ENCODE measurements at places on chromosomes 12 and 14.
A peak's percentile ranks its signal among the peaks of the same experiment; 100 is the strongest.

- no peak for DNase-seq
These were observed 12.1 kb upstream of the KRT77 start for GRCh38 chr12:52715416-52715815.

DNA sequence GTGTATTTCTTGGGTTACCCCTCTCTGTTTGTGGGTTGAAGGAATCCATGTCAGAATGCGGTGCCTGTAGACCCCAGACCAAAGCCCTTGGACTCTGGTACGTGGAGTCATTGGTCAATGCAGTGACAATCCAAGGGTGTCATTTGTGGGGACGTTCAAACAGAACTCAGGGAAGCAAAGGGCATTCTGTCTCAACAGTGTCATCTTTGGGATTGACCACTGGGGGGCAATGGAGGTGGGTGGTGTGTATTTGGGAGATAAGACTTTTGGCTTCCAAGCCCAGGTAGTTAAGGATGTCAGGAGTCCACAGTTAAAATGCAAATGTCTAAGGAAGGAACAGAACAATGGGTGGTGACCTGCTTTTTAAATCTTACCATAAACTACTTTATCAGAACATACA is 54.6 kb upstream of the CCDC175 start:
- DNase-seq, result no peak

GRCh38 chr14:101823511-101824120 is 62.1 kb downstream of the PPP2R5C start:
- no peak for DNase-seq

DNA sequence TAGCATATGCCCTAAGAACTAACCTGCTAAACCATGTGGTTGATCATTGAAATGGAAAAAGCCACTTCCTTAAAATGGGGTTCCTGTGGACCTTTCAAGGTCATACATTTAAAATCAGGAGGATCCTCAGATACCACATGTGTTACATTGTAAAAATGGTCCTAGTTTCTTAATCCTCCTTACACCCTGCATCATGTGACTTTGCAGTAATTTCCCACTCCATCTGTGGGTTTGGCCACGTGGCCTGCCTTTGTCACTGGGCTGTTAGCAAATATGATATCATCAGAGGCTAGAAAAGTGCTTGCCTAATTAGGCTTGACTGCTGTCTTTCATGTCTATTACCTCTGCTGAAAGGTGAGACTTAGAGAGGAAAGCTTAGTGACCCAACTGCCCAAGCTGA is 70.7 kb downstream of the CMKLR1 start:
- no peak for DNase-seq

DNA sequence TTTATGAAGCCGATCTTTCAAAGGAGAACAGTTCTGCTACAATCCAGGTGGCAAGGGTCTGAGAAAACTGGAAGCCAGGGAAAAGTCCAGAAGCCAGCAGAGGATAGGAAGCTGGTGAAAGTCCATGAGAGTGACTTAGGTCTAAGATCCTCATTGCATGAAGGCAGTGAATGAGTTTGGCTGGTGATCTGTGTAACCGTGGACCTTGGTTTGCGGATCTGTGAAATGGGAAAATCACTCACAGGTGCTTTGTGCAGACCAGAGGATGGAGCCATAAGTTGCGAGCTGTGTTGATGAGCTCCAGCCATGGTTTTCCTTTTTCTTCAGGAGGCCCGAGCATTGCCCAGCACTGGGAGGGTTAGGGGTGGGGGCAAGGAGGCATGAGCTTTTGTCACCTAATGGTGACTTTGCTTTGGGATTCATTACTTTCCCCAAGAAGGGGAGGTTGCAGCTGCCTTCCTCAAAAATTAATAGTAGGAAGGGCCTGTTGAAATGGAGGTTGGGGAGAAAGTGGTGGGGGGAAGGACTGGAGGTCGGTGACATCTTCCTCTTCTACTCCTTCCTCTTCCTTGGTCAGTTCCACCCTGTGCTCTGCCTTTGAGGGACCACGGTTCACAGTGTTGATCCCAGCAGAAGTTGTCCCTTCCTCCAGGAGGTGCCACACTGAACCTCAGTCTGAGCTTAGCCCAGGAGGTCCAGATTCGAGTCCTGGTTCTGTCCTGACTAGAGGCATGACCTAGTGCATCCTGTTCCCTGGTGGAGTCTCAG is 20.3 kb upstream of the SERPINA6 start:
- no peak for DNase-seq

GRCh38 chr12:89760783-89761182 is 52.1 kb upstream of the ATP2B1 start:
- DNase-seq, result no peak

GRCh38 chr14:101019990-101020710 is 116.6 kb upstream of the RTL1 start:
- no peak for DNase-seq

GRCh38 chr12:118371321-118372282 is 1.1 kb downstream of the TAOK3 start:
- DNase-seq, result peak; percentile 9

DNA sequence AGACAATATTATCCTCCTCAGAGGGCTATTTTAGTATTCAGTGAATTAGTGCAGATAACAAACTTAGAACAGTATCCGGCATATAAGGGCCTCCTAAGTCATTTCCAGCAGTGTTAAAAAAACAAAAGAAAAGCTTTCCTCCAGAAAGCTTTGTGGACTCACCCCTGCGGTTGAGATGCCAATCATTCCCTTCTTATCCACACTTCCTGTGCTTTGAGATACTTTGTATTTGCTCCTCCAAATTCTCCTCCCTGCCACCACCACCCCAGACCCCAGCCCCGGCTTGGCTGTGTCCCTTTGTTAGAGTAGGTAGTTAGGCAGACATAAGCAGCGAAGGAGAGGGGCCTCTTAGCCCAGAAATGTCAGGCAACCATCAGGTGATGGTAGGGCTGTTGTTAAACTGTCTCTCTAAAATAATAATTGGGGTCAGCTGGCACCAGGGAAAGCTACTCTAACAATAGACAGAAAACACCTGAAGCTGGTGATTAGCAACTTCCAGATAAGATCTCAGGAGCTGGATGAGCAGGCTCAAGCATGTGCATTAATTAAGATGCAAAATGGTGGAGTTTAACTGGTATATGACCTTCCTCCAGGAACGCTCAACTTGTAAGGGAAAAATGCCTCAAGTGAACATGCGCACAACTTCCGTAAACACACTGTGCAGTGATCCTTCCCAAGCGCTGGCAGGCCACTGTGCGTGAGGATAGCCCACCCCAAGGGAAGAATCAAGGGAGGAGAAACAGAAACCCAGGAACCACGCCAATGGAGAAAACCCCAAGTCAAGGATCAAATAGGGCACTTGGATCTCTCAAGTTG is 152.1 kb upstream of the EEA1 start:
- DNase-seq, result no peak

GRCh38 chr12:3761116-3761735 is 8.3 kb upstream of the CRACR2A start:
- no peak for DNase-seq

GRCh38 chr12:93427779-93428564 is 13.8 kb downstream of the UBE2N start:
- DNase-seq, result no peak

DNA sequence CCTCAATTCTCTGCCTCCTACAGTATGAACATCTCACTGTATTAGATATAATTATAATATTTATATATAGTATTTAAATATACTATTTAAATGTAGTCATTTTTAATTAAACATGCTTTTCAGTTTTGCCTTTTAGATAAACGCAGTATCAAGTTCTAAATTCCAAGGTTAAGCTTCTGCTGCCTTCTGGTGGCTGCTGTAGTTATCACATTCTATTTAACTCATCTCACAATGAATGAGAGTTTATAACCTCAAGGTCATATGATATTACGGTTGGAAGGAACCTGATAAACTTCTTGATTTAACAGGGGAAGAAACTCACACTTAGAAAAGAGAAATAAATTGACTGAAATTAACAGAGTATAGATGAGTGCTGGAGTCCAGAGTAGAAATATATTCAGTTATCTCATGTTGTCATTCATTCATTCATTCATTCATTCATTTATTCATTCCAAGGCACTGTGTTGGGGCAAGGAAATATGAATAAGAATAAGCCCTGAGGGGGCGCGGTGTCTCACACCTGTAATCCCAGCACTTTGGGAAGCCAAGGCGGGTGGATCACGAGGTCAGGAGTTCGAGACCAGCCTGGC is 31.9 kb downstream of the GUCY2C start:
- peak; percentile 18 for DNase-seq

- no peak for DNase-seq
These were observed 151.4 kb upstream of the AVPR1A start for GRCh38 chr12:63302269-63302940.

DNA sequence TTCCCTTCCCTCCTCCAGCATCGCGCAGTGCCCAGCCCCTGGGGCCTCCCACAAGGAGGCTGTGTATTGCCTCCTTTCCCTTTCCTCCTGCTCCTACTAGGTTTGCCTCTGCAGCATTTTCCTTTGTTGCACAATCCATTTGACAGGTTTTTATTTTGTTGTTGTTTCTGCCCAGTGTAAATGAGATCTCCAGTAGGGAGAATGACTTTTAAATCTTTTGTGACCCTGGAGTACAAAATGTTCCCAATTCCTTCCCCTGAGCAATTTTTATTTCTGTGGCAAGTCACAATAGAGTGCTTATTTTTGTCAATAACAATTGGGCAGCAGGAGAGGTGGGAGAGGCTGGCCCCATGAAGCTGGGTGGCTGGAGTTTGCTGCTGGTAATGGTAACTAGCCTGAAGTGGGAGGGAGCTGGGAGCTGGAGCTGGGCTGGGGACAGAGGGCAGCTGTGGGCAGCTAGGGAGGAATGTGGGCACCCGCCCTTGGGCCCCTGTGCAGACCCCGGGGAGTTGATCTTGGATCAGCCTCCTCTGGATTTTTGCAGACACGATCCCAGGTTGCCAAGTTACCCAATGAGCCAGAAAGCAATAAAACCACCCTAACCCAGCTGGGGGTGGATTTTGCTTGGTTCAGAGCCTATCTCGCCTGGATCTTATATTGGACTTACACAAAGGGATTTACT is 160.1 kb downstream of the KTN1 start:
- DNase-seq, result no peak

GRCh38 chr12:109999983-110000505 is 814 bp downstream of the ANKRD13A start:
- DNase-seq, result no peak

DNA sequence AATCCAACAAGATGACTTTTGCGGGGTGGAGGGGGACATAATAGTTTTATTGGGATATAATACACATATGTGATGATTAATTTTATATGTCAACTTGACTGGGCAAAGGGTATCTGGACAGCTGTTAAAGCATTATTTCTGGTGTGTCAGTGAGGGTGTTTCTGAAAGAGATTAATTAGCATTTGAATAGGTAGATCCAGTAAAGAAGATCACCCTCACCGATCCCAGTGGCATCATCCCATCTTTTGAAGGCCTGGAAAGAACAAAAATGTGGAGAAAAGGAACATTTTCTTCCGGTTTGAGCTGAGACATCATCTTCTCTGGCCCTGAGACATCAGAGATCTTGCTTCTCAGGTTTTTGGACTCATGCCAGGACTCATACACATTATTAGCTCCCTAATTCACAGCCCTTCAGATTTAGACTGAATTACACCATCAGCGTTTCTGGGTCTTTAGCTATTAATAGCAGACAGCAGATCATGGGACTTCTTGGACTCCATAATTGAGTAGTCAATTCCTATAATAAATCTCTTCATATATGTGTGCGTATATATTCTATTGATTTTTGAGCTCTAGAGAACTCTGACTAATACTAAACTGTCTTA is 283.6 kb downstream of the PCNX1 start:
- DNase-seq, result no peak

DNA sequence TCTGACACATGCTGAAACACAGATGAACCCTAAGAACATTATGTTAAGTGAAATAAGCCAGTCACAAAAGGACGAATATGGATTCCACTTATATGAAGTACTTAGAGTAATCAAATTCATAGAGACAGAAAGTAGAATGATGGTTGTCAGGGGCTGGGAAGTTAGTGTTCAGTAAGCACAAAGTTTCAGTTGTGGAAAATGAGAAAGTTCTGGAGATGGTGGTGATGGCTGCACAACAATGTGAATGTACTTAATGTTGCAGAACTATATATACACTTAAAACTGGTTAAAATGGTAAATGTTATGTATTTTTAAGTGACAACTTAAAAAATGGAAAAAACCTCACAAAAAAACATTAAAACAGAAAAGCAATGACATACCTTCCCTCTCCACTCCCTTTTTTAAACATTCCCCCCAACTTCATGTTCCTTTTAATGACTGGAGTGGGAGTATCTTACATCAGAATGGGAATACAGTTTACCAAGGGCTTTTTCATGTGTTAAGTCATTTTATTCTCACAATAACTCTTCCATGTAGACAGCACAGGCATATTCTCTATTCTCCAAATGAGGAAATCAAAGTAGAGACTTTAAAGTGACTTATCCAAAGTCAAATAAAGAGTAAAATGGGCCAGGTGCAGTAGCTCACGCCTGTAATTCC is 24.0 kb downstream of the BTBD7 start:
- no peak for DNase-seq

- DNase-seq, result no peak
These were observed 542.9 kb upstream of the FLRT2 start for GRCh38 chr14:84987042-84987441.

DNA sequence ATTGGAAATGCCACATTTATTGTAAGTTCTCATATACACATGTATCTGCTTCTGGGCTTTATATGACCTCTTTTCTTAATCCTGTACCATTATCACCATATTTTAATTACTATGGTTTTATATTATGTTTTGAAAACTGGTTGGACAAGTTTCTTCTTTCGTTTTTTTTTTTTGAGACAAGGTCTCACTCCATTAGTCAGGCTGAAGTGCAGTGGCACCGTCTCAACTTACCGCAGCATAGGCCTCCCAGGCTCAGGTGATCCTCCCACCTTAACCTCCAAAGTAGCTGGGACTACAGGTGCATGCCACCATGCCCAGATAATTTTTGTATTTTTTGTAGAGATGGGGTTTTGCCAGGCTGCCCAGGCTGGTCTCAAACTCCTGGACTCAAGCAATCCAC is 44.6 kb downstream of the GALNT4 start:
- no peak for DNase-seq

DNA sequence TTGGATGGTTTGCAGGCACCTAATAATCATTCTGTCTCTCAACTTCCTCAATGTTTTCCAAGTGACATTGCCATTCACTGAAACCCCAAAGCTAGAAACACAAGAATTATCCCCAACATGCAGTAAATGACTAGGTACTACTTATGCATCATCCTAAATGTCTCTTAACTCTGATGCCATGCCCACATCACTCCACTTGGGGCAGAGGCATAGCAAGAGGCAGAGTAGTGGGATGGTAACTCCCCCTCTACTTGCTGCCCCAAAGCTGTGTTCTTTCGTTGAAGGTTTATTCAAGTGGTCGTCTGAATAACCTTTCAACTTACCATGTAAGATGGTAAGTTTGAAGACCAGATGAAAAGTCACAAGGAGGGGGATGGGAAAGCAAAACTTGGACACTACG is 77.9 kb upstream of the SOX5 start:
- no peak for DNase-seq

GRCh38 chr14:59278111-59278510 is 89.6 kb downstream of the DAAM1 start:
- no peak for DNase-seq

DNA sequence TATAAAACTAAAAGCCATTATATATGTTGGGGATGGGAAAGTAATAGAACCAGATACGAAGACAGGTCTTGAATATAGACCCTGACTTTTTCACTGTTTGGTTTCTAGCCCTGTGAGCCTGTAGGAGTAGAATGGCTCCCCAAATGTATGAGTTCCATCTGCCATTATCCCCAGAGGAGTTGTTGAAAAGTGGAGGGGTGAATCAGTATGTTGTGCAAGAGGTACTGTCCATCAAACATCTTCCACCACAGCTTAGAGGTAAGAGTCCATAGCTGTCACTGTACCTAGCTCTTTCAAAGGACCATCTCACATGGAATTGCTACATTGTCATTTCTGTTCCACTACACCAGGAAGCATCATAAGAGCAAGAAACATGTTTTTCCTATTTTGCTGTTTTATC is 1.1 kb downstream of the NCAPD2 start:
- no peak for DNase-seq

Measured in hippocampal formation (tissue), 2 donors.